ENCODE measurements at places on chromosomes 6 and 20. TPM values are rescaled to one million over a fixed set of nuclear protein-coding genes. Genes with fewer than 3 reads are reported as not detected.
A peak's percentile ranks its signal among the peaks of the same experiment; 100 is the strongest.

The NQO2 gene
- total RNA-seq: 152 TPM

The SLC2A10 gene
- total RNA-seq: 12.0 TPM

The TNFRSF6B gene
- not detected for total RNA-seq

The CRIP3 gene
- 48.9 TPM for total RNA-seq

The IL17F gene
- not detected for total RNA-seq

The SIRT5 gene
- 15.5 TPM for total RNA-seq

The RXRB gene
- 21.5 TPM for total RNA-seq

The HUS1B gene
- 1.1 TPM for total RNA-seq

The ZBTB2 gene
- total RNA-seq: 14.0 TPM

The SEL1L2 gene
- total RNA-seq: 0.37 TPM

- DNase-seq: no peak
These were observed 154.0 kb upstream of the PLN start for GRCh38 chr6:118394106-118394505.

GRCh38 chr6:156801712-156802111 lies 24.5 kb downstream of the ARID1B start:
- no peak for DNase-seq

DNA sequence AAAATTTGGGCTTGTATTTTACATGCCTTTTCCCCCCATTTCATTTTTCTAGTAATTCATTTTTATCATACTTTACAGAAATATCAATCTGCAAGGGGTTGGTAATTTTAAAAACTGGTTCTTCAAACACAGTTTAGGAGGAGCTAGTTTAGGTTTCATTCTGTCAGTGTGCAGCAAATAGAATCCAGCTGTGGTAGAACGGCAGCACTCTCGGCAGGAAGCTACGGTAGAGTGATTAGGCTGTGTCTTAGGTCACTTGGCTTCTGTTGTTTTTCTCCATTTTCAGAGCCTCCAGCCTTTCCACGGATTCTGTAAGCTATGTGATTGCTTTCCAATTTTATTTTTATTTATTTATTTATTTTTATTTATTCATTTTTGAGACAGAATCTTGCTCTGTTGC lies 32.7 kb downstream of the TLDC2 start:
- no peak for DNase-seq

DNA sequence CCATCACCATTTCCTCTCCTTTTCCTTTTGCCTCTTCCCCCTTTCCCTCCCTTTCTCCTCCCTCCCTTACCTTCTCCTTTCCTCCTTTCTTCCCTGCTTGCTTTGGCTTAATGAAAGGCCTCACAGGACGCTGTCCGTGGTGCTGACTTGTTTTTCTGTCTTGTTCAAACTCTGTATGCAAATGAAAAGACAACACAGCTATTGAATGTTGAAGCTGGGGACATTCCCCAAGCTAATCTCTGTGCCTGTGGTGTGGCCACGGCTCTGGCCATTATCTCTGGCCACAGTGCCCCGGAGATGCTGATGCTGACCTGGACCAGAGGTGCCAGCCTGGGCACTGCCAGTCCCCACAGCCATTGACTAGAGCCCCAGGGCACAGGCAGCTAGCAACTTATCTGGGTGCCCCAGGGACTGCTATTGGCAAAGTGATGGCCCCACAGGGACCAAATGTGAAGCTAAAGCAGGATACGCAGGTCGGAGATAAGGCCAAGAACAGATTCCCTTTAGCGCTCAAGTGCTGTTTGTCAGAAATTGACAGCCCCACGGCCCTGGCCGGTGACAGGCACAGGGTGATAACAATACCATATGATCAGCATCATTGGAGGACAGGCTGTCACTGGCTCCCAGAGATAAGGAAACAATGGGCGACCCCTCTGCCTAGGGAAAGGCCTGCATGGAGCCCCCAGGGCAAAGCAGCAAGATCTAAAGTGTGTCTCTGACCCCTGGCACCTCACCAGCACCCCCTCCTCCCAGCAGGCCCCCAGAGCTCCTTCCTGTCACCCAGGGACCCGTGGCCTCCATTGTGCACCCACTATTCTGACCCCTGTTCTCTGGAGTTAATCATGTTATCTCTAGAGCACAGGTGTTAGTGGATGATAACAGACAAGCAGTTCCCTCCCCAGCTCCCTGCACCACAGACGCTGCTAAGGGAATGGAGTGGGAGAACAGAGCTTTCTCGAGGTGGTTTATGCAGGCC lies 31.6 kb upstream of the SLC32A1 start:
- DNase-seq: peak; percentile 93

DNA sequence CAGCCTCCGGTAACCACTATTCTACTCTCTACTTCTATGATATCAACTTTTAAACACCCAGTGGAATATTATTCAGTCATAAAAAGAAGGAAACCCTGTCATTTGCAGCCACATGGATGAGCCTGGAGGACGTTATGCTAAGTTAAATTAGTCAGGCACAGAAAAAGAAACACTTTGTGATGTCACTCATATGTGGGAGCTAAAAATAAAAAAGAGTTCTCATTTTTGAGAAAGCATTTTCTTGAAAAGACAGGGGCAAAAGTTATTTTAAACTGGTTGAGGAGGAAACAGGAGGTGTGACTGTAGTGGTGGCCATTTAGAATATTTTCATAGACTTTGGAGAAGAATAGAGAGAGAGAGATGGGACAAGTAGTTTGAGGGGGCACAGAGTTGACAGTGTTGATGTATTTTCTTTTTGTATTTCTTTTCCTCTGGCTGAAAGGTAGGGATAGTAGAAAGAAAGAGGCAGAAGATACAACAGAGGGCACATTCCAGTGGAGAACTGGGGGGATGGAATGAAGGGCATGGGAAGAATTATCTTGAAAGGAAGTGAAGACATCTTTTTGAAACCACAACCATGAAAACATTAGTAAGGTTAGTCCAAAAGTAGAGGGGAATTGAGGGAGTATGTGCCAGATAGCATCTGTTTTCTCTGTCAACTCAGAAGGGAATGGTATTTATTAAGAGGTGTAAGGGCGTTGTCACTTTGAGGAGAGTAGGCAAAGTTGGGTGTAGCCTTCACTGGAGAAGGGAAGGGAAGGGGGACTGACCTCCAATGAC lies 181.3 kb upstream of the GMDS start:
- DNase-seq: no peak

- DNase-seq: no peak
These were observed 1226.8 kb upstream of the CITED2 start for GRCh38 chr6:140601021-140601808.

- no peak for DNase-seq
These were observed 91.6 kb downstream of the PRND start for GRCh38 chr20:4813076-4813862.

DNA sequence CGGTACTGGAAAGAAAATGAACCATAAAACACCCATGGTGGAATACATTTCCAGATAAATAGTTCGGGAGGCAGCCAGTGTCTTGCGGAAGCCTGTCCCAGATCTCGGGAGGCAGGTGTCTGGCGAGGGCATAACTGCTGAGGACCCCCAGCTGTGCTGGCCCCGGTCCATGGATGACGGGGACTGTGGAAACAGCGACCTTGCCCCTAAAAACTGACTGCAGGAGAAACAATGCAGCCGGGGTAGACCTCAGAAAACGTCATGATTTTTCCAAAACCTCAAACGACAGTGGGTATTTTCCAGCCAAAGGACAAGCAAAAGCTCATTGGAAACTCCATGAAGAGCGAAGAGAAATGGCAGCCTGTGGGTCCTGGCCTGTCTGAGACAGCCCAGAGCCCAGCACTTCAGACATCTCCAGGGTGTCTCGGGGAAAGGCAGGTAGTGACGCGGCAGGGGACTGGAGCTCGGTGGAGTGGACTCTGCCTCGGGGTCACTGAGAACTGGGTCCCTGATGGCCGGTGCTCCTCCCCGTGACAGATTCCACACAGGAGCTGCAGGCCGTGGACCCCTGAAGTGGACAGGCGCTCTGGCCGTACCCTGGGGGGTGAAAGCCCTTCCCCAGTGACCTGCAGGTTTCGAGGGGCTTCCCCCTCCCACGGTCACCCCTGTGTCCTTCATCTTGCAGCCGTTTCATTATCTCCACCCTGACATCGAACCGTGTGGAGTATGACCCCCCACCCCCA lies 188.6 kb downstream of the SYNDIG1 start:
- no peak for DNase-seq

DNA sequence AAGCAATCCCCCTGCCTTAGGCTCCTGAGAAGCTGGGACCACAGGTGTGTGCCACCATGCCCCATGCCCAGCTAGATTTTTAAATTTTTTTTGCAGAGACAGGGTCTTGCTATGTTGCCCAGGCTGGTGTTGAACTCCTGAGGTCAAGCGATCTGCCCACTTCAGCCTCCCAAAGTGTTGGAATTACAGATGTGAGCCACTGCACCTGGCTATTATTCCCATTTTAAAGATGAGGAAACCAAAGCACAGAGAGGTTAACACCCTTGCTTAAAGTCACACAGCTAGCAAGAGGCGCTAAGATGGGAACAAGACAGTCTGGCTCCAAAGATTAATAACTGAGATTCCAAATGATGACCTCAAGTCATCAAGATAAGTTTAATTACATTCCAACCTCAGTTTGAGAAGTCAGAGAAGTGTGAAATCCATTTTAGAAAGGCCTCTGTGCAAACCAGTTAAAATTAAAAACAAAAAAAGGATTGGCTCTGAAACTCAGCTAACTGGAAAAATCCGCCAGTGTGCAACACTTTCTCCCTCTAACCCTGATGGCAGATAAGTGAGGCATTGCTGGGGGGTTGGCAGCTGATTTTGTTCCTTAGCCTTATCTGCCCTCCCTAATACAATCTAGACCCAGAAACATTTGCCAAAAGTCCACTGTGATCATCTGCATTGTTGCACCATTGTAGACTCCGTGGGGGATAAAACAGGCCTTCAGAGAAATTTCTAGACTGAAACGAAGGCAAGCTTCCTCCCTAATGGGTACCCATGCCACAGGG lies 55.5 kb downstream of the CPNE5 start:
- no peak for DNase-seq

GRCh38 chr6:168171673-168172353 lies 92.8 kb upstream of the FRMD1 start:
- DNase-seq: no peak

- no peak for DNase-seq
These were observed 158.5 kb downstream of the SASH1 start for GRCh38 chr6:148501178-148501590.

DNA sequence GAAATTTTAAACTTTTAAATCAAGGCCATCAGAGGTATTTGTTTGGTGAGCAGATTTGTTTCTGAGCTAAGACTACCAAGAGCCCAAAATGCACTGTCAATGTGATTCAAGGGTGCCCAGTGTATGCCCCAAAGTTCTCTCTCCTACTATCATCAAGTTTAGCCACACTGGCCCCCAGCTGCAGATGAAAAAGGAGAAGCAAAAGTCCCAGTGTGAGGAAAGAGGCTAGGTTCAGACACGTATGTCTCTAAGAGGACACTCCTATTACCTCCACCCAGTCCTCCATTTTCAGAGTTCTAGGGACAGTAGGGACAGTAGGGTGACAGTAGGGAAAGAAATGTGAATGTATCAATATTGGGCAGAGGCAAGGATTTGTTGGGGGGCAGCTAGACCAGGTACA lies 230.8 kb downstream of the CD83 start:
- no peak for DNase-seq

DNA sequence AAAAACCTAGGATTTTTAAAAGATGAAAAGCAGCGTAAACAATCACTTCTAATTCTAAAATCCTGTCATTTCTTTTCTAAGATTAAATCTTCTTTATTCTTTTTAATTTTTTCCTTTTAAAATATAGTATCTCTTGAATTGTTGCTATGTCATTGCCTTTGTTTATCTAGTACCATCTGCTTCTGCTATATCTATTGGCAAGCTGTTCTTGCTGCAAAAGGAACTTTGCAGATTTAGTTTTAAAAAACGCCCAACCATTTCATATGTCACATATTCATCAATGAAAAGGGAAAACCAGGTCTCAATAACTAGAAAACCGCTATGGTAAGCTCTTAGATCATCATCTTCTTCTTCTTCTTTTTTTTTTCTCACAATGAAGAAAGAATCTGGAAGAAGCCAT lies 11.5 kb upstream of the EEF1A1 start:
- no peak for DNase-seq

DNA sequence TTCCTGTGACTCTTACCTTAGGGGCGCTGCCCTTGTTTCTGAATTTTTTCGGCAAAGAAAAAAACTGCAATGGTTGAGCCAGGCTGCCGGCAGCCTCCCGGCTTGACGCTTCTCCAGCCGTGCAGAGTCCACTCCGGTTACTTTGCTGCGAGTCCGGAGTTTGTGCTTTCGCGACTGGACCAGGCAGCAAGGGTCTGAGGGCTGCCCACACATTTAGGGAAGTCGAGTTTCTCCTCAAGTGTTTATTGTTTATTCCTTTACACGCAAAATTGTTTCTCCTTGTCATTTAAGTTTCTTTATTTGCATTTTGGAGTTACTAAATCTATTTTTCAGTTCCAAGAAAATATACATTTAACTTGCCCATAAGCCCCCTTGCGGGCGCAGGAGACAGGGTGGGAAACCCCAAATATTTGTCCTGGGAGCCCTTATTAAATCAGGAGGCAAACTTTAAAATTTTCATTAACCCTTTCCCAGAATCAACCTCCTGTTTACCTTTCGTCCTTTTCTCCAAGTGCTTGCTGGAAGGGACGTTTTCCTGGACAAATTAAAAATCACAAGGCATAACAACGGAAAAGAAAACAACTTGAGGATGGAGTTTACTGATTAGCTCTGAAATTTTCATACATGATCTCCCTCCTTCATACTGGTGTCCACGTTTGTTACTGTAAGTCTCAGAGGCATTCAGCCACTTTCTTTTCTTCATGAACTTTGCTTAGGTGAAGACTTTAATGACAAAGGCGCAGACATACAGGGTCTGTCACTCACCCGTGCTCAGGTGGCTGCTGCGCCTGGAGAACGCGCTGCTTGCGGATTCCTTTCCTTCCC lies 1.7 kb upstream of the PDE10A start:
- no peak for DNase-seq

DNA sequence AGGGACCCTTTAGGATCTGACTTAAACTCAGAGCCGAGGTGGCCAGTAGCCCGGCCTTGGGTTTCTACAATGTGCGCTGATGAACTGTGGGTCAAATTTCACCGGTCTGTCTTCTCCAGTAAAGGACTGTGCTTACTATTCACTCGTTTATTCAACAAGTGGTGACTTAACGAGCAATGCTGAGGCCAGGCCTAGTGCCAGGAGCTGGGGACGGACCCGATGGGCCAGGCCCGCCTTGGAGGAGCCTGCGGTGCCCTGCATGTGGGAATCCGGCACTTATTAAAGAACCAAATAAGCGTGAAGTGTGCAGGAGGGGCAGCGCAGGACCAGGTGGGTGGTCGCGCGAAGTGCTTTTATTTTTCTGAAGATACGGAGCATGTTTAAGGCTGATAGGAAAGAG lies 24.0 kb downstream of the CTCFL start:
- no peak for DNase-seq

GRCh38 chr20:47150403-47151152 lies 205.9 kb downstream of the ZMYND8 start:
- DNase-seq: peak; percentile 90

GRCh38 chr6:105917038-105917695 lies 169.0 kb upstream of the PRDM1 start:
- no peak for DNase-seq

GRCh38 chr6:100465701-100466409 lies 1.1 kb upstream of the SIM1 start:
- no peak for DNase-seq
